Stimulated activated CD4-positive, alpha-beta T cell treated with anti-CD3 and anti-CD28 coated beads, Interleukin-1b, Interleukin-23, amount 100 ng/mL, for 48 hours (primary cell): ENCODE measurements at places on chromosomes 2 and 18.

DNA sequence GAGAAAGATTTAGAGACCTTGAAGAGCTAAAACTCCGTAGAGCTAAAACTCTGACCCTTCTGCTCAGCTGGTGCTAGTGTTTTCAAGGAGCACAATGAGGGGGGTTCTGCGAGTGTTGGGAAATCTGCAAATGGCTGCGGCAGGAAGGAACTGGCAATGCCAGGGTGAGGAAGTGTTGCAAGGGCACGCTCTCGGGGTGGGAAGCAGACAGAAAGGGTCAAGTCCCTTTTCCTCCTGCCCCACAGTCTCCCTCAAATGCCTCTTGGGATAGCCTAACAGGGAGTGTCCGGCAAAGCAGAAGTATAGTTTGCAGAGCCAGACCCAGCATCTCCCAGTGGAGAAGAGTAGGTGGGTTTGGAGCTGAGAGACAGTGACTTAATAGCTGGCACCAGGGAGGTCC is 60.5 kb downstream of the NCAPH start:
- DNase-seq = no peak

DNA sequence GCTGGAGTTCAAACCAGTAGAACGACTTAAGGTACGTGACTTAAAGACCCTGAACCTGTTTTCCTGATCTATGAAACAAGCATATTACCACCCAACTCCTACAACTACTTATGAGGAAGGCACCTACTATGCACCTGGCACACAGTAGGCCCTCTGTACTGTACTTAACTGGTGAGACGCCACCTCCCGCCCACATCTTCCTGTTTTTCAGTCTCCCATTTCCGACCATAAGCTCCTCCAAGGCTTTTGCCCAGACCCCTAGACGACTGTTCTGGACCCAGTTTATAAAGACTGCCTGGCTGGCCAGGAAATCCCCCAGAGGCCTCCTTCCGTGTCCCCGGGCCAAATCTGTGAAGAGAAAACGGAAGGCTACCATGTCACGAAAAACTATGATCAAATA is 1.5 kb downstream of the GALNT14 start:
- DNase-seq = no peak

- peak; percentile 100 for DNase-seq
These were observed at the start of gene SEH1L for GRCh38 chr18:12947285-12948049. TSS of gene SEH1L (plus strand) at chr18:12948011. CDS start at chr18:12948122, 111 bp downstream.

GRCh38 chr2:27288610-27289009 is 6.4 kb downstream of the TRIM54 start:
- DNase-seq = no peak

DNA sequence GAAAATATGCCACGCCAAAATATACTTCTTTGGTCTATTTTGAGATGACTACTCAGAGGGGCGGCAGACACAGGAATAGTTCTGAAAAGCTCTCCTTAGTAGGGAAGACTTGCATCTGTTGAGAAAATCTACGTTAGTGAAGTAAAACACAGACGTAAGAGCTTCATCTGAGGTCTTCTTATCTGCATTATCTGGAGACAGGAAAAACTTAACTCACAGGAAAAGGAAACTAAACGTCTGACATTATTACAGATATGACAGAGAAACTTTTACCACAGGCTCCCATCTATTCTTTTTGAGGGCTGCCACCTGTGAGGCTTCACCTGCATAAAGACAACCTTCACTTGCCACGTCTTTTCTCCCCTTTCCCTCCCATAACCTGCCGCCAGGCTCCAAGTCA is 1295.7 kb downstream of the LRP1B start:
- DNase-seq = no peak

DNA sequence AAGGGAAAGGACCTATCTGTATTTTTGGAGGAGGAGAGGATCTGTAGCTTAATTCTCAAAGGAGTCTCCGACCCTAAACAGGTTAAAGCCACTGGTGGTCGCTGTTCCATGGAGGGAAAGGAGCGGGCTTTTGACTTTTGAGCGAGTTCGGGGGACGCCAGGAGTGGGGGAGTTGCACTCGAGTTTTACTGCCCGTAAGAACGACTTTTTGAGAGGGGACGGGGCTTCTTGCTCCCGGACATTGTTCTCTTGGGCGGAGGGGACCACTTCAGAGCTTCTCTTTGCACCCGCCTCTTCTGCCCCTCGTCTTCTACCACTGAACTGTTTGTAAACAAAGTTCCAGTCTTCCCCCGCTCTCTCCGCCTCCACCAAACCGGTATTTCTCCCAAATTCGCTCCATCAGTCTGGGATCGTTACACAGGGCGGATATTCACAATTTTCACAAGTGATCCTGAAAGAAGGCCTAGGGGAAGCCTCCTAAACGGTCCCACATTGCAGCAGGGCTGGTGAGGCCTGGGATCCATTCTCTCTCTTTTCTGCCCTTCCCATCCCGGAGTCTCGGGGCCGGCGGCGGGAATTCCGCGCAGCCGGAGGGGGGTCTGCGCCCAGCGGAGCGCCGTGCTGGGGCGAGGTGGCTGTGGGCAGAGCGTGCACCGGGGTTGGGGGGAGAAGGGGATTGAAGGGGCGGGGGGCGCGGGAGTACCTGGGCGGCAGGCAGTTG is 6.6 kb downstream of the DLX2 start:
- DNase-seq = no peak

DNA sequence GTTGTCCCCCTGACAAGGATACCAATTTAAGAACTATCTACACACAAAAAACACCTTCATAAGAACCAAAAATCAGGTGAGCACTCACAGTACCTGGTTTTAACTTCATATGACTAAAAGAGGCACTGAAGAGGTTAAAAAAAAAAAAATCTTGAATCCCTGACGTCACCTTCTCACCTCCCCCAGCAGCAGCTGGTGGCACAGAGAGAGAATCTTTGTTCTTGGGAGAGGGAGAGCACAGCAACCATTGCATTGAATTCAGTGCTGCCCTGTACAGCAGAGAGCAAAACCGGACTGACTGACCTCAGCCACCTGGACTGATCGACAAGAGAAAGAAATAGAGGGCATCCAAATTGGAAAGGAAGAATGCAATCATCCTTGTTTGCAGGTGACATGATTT is 566.0 kb downstream of the TMX3 start:
- no peak for DNase-seq

DNA sequence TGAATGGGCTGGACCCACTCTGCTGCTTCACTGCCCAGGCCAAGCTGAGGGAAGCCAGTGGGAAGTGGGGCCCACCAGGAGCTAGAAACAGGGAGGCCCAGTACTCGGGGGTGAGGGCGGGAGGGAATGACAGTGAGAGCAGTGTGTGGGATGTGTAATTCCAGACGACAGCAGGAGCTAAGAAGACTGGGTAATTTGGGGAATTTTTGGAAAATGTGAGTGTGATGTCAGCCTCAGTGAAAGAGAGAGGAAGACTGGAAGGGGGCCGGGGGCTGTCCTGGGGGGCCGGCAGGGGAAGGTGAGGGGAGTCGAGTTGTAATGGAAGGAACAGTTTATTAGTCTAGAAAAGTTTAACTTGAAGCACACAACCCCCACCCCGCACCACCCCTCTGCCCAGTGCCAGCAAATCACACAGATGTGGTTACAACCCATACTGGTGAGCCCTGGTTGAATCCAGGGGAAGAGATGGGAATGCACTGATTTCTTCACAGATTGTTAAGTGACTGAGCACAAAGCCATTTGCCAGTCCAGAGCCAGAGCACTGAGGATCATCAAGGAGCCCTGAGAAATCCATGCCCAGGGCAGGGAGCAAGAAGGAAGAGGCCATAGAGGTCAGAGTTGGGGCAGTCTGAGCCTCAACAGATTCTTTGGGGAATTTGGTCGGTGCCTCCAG is 76.7 kb upstream of the PKDCC start:
- DNase-seq = no peak

GRCh38 chr2:147108548-147108947 is 736.3 kb upstream of the ACVR2A start:
- DNase-seq = no peak

GRCh38 chr2:229388731-229389130 is 117.6 kb upstream of the PID1 start:
- DNase-seq = no peak

- DNase-seq = no peak
These were observed 26.6 kb upstream of the ITGA4 start for GRCh38 chr2:181430406-181431118.

GRCh38 chr18:31723990-31724711 is 36.5 kb downstream of the SLC25A52 start:
- no peak for DNase-seq

- DNase-seq = no peak
These were observed 70.5 kb upstream of the WIPF1 start for GRCh38 chr2:174668075-174668474.
